AG08396 (cell line): ENCODE measurements at places on chromosomes 5 and 9.

GRCh38 chr5:72377910-72378638 is 57.9 kb downstream of the PTCD2 start:
- no peak for DNase-seq

DNA sequence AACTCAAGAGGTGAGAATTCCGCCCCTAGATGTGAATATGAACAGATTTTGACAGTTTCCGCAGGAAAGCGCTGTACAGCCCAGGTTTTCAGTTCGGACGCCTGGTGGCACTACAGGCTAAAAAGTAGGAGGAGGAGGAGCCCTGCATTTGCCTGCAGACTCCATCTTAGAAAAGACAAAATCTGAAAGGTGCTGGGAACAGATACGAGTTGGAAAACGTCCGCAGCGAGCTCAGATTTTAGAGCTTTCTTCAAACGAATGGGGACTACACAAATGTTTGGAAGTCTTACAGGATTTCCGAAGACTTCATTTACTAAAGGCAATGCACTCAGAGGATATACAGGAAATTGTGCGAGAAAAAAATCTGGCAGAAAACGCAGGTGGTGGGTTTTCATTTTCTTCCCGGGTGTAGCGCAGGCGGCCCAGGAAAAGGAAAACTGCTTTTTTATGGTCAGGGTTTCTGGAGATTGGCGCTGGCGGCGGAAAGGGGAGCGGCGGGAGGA is 9.9 kb upstream of the PCDHB2 start:
- DNase-seq = peak; percentile 57

GRCh38 chr5:52947851-52948250 is 41.3 kb upstream of the ITGA2 start:
- no peak for DNase-seq

DNA sequence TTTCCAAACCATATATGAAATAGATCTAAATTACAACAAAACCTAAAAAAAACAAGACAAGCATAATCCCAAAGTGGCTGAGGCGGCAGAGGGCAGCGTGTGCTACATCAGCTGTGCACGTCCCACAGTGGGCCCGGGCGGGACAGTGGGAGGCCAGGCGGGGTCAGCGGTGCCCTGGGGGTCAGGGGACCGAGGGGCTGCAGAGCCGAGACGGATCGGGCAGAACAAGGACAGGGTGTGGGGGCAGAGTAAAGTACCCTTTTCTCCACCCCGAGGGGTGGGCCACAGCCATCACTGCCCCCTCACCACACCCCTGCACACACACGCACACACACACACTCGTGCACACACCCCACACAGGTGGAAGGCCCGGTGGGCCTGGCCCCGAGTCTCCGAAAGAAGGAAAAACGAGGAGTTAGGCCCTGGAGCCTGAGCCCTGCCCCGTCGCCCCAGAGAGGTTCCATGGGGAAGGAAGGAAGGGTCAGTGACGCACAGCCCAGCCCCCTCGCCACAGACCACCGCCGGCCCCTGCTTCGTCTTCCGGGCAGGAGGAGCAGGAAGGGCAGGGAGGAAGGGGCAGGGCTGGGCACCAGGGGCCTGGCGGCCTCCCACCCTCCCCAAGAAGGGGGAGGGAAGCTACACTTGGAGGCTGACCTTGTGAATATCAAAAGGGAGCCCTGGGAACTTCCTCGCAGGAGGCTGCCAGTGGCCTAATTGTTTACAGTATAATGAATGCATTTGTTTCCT is 49.6 kb upstream of the UBAC1 start:
- no peak for DNase-seq

- peak; percentile 59 for DNase-seq
These were observed 24.5 kb downstream of the ERGIC1 start for GRCh38 chr5:172858511-172858989.

DNA sequence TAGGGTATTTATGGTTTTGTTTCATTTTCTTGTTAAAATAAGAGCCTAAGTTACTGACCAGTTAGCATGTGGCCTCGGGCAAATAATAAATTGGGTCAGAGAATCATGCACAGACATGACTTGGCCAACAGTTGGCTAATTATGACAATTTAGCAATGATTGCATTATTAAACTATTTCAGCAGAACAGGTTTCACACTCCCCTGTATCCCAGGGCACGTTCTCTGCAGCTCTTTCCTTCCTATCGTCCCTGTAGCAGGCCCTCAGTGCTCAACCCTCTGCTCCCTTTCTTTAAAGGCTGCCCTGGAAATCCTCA is 167.9 kb downstream of the TSSK1B start:
- no peak for DNase-seq

GRCh38 chr5:132033122-132033521 is 21.7 kb upstream of the ACSL6 start:
- DNase-seq = no peak

- DNase-seq = no peak
These were observed 38.9 kb upstream of the TRAF1 start for GRCh38 chr9:120965344-120966012.

DNA sequence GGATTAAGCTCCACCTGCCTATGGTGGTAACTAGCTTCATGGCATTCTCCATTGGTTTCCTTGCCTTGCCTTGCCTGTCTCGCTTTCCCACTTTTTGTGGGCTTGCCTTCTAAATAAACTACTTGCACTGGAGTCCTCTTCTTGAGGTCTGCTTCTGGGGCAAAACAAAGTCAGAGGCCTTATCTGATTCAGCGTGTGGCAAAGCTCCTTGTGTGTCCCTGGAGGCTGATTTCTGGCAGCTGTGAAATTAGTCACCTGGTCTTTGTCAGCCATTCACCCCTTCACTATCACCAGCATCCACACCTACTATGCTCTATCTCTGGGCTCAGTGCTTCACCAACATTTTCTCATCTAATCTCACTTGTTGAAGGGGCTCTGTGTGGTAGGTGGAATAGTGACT is 176.2 kb downstream of the SEC61B start:
- DNase-seq = no peak

DNA sequence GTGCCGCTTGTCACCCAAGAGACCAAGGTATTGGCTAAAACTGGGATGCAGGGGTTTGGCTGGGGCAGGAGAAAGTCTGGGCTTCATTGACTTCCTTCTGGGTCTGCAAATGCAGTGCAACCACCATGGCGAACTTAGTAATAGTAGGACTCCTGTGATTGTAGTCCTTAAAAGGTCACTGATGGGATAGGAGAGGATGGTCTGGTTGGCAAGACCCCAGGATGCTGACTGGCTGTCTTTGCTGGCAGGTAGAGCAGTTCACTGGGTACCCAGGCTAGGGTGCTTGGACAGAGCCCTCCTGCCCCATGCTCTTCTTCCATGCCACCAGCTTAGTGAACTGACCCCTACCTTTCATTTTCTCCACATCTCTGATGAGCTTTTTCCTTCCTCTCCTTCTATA is 37.2 kb downstream of the ANGPTL2 start:
- no peak for DNase-seq

- DNase-seq = no peak
These were observed 886.8 kb upstream of the SEMA6A start for GRCh38 chr5:117461403-117461802.

DNA sequence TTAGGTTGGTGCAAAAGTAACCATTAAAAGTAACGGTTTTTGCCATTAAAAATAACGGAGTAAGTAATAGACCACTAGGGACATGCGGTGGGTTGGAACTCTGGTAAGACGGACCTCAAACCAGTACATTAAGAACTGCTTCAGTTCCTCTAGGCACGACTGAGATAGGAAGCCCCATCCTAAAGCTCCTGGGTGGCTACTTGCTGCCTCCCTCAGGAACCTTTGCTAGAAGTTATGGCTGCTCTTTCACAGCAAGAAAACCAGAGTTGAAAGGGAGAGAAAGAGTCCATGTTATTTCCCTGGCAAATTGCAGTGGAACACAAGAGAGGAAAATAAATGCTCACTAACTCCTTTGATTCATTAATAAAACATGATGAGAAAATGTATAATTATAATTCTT is 47.6 kb downstream of the MCTP1 start:
- no peak for DNase-seq

GRCh38 chr5:33890131-33891032 is 1.4 kb downstream of the ADAMTS12 start:
- DNase-seq = peak; percentile 40

GRCh38 chr5:133935667-133935940 is 32.8 kb downstream of the C5orf15 start:
- DNase-seq = no peak

DNA sequence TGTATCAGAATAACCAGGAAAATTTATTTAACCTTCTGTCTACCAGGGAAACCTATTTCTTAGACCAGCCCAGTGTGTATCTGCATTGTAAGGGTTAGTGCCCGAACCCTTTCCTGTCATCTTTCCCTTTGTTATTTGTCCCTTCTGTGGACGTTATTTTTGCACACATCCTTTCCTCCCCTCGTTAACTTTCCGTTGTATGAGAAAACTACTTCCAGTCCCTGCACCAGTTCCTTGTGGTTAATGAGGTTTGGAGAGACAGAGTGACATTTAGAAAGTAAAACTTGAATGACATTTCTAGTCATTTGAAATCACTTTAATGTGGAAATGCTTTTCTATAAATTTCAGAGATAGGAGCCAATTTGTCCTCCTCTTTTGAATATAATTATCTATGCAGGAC is 4.3 kb upstream of the IFNB1 start:
- no peak for DNase-seq

- no peak for DNase-seq
These were observed 294.2 kb downstream of the DMRTA1 start for GRCh38 chr9:22740781-22741180.

DNA sequence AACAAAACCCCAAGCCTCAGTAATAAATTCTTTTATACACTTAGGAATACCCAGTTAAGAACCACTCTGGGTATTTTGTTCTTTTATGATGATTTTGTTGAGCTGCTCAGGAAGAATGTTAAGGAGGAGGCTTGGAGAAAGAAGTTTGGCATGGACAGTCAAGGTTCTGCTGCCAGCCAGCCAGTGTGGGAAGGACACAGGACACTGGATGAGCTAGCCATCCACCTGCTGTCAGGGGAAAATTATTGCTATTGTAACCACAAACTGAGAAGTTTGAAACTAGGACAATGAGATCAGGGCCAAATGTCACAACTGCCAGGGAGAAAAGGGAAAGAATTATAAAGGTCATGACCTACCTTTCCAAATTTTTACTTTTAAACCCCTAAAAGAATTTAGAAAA is 25.9 kb upstream of the ADAMTSL1 start:
- DNase-seq = no peak

- peak; percentile 51 for DNase-seq
These were observed 6.5 kb downstream of the ADAMTS13 start for GRCh38 chr9:133428617-133429101.

GRCh38 chr9:35932735-35933134 is 23.4 kb downstream of the SPAAR start:
- no peak for DNase-seq

GRCh38 chr5:178121391-178122276 is 8.3 kb downstream of the N4BP3 start:
- no peak for DNase-seq

DNA sequence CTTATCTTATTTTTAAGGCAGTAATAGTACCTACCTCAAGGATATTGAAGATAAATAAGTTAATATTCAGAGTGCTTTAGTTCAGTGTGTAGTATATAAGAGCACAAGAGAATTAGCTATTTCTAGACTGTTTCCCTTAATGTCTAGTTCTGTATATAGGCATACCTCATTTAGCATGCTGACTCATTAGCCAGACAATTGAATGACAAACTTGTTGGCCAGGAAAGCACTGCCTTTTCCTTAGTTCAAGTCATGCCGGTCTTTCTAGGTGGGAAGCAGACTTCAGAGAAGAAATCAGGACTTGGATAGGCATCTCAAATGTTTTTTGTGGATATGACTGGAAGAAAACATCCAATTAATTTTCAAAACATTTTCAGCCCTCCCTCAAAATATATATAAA is 3.2 kb upstream of the FBXO4 start:
- no peak for DNase-seq

DNA sequence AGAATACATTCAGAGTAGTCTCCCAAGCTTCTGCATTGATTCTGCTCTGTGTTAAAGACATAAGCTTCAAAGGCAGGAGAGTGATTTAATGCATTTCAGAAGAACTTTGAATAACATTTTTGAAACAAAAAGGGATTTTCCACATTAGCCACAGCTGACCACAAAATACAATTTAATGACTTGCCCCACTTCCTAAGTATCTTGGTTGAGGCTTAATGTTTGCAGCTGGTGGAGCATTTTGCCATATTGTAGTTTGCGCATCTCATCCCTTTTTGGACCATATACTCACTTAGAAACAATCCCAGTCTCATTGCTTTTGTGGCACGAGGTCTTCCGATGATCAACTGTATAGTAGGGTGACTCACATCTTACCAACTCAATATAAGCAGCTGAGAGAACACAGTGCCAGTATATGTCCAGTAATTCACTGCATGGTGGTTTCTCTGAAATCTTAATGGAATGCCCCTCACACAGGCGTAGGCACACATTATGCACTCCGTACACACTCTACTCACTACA is 455.8 kb upstream of the PTGER4 start:
- peak; percentile 14 for DNase-seq

GRCh38 chr9:15211815-15212495 is 95.1 kb downstream of the TTC39B start:
- no peak for DNase-seq

GRCh38 chr5:140875085-140876065 is at the start of gene PCDHA12:
Gene PCDHA12 (plus strand): TSS chr5:140875308. CDS start chr5:140875473, 165 bp downstream.
- no peak for DNase-seq

GRCh38 chr5:52864884-52865283 is 77.2 kb downstream of the ITGA1 start:
- DNase-seq = no peak

DNA sequence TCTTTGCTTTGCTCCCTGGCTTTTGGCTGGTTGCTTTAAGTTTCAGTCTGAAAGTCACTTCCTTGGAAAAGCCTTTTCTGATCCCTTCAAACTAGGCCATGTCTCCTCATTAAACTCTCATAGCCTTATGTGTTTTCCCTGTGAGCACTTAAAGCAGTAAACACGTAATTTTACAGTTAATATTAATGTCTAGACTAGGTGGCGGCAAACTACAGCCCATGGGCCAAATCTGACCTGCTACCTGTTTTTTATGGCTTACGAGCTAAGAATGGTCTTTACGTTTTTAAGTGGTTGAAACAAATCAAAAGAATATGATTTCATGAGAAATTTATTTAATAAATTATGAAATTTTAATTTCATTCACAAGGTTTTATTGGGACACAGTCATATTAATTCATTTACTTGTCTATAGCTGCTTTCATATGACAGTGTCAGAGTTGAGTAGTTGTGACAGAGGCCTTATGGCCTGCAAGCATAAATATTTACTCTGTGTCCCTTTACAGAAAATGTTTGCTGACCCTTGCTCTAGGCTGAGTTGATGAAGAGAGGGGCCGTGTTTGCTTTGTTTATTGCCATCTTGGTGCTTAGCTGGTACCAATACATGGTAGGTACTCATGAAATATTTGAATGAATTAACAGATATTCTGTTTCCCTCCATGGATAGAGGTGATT is 7.4 kb downstream of the SLC44A1 start:
- no peak for DNase-seq

GRCh38 chr9:12993466-12993865 is 218.6 kb downstream of the LURAP1L start:
- no peak for DNase-seq

- DNase-seq = no peak
These were observed 12.3 kb upstream of the SUSD1 start for GRCh38 chr9:112187404-112187803.
